ENCODE measurements at places on chromosomes 6 and 20.

- no peak for DNase-seq
These were observed 173.7 kb upstream of the SSTR4 start for GRCh38 chr20:22861231-22861980.

DNA sequence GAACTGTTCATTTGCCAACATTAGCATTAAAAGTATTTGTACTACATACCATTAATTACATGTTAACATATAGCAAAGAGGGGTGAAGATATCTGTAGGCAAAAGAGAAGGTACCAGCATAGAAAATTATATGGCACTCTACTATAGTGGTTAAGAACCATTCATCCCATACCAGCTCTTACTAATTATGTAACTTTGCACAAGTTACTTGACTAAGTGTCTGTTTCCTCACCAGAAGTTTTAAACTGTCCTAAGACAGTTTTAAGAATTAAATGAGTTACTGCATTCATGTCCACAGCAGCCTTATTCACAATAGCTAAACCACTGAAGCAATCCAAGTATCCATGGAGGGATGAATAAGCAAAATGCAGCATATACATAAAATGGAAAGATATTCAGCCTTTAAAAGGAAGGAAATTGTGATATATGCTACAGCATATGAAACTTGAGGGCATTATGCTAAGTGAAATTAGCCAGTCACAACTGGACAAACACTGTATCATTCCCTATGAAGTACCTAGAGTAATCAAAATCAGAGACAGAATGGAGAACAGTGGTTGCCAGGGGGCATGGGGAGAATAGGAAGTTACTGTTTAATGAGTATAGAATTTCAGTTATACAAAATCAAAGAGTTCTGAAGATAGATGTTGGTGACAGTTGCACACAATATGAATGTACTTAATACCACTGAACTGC, 98.9 kb downstream of the RNGTT start:
- DNase-seq: peak; percentile 43

DNA sequence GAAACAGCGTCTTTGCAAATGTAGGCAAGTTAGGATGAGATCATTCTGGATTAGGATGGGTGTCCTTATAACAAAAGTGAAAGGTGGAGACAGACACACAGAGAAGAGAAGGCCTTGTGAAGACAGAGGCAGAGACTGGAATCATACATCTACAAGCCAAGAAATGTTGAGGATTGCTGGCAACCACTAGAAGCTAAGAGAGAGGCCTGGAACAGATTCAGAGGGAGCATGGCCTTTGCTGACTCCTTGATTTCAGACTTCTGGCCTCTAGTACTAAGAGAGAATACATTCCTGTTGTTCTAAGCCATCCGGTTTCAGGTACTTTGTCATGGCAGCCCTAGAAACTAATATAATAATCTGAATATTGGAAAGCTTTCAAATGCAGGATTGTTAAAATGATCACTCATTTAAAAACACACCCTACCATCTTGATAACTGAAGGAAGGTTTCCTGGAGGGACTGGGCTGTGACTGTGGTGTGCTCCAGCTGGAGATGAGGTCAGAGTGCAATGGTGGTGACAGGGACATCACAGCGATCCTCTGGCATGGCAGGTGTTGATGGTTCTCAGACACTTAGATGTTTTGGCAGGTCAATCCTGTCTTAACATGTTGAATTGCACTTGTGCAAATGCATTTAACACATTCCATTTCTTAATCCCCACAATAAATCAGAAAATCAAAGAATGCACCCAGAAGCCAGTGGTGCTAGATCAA, 25.1 kb downstream of the CD83 start:
- no peak for DNase-seq

GRCh38 chr20:17651129-17651759, 30.8 kb downstream of the RRBP1 start:
- no peak for DNase-seq

GRCh38 chr6:150076196-150076893, 7.4 kb upstream of the ULBP3 start:
- no peak for DNase-seq

DNA sequence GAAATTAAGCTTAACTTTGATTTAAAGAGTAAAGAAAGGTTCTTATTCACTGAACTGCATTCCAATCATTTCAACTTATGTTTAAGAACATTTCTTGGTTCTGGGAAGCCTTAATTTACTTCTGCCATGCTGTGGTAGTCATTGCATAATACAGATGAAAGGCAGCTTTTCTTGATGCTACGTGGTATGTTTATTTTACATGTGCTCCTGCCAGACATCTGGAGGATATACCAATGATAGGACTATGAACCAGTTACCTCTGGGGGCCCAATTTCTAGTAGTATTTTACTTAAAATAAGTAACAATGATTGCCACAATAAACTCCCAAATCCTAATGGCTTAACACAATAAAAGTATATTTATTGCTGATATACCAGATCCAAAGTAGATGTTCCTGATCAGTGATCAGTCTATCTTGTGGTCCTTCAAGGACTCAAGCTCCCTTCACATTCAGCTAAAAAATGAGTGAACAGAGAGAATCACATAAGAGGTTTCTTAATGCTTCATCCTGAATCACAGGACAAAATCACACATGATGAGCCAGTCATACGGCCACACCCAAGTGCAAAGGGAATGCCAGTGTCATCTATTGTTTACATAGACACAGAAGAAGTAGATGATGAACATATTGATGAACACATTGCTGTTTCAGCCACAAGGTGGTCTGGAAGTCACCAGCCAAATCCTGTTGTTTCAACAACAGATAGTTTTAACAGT, 56.5 kb upstream of the CCN2 start:
- DNase-seq: no peak

GRCh38 chr6:51459958-51460357, 627.5 kb downstream of the PKHD1 start:
- no peak for DNase-seq

DNA sequence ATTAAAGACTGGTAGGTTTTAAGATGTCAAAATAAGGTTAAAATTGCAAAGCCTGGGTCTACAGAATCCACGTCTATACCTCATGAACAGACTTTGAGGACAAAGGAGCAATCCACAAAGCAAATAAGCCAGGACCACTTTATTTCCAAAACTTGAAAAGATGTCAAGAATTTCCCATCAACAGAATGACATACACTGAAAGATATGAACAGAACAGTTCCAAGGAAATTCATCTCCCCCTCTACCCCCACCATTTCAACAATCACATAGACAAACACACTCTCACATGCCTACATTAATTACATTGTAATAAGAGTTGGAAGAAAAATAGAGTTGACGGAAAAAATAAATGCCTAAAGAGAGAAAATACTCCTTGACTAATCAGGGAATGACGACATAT, 45.2 kb upstream of the NHSL1 start:
- no peak for DNase-seq

DNA sequence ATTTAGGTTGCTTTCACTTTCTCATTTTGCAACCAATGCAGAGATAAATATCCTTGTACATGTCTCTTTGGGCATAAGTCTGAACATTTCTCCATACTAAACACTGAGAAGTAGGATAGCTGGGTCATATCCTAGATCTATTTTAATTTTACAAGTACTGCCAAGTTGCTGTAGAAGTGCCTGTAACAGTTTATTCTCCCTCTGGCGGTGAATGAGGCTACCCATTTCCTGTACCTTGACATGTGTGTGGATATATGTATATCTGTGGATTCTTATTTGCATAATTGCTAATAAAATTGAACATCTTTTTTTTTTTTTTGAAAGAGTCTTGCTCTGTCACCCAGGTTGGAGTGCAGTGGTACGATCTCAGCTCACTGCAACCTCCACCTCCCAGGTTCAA, 48.0 kb upstream of the PNRC1 start:
- no peak for DNase-seq

DNA sequence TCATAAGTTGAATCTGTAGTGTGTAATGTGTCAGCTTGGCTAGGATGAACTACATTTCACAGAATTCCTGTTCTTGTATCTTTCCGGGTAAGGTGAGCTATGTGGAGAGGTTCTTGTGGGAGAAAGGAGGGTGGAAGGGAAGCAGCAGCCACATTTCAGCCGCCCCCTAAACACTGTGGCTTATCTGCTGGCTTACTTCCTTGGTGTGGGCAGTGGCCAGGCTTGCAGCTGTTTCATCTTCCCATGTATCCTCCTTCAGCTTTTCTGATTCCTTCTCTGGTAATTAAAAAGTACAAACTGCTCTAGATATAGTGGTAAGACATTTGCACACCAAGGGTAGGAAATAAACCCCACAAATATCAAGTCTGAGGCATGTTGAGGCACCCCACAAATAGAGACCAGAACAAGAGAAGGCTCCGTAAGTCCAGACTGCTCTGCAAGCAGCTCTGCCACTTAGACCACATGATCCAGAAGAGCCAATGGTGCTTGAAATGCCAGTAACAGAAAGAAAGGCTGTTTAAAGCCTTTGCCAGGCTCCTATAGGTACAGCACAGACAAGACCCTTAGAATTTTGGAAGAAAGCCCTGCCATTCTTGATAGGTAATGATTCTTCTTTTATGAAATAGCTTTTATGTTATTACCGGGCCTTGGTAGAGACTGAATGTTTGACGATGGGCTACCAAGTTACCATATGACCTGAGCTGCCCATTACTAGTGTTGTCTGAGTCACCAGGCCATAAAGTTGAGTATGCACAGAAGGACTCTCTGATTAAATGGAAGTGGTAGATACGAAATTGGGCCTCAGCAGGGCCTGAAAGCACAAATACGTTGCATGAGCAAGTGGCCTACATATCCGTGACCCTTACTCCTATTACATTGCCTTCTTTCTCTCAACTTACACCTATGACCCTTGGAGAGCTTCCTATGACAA, 215.0 kb upstream of the SGK1 start:
- DNase-seq: no peak

GRCh38 chr20:32440069-32440757, 82.1 kb downstream of the ASXL1 start:
- DNase-seq: no peak

DNA sequence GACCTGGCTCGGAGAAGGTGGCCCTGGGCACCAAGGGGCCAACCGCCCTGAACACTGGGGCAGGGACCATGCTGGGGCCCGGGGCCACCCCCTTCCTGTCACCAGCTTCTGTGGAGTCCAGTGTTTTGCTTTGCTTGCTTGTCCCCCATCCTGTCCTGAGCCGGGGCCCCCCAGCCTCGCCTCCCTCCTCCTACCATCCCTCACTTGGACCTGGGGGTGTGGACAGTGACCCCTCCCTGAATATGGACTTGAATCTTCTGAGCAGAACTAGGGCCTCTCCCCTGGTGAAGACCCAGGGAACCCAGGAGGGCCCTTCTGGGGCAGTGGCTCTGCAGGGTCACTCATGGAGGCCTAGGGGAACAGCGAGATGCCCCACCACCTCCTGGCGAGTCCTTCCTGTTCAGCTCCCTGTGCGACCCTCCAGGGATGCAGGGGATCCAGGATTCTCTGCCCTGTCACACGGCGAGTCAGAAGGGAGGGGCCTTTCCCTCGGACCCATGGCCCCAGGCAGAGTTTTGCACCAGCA, 41.6 kb downstream of the VSTM2L start:
- no peak for DNase-seq

DNA sequence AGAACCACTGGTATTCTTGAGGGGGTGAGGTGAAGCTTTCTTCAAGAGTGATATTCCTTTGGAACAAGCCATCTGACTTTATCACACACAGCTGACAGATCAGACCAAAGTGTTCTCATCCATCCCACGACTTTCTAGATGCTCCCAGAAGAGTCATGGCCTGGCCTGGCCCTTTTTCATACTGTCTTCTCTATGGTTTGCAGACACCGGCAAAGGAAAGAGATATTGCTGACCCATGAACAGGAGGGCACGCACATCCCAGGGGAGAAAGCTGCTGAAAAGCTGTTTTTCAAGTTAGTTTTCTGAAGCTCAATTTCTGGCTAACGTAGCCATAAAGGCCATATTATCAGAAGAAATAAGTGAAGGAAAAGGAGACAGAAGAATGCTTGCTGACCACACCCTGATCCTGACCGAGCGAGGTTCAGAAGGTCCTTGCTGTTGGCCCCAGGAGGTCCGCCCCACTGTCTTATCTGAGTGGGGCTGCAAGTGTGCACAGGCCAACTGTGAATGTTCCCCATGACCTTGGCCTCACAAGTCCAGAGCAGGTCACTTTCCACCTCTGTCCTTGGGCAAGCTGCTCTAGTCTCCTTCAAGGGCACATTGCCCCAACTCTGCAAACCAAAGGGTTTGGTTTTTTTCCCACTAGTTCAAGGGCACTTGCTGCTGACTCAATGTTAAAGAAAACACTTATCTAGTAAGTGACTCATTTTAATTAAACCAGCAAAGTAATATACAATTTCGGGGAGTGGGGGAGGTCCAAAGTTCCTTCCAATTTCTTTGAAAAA, 2.0 kb downstream of the ACSS1 start:
- peak; percentile 7 for DNase-seq

GRCh38 chr6:79403563-79403962, 133.7 kb downstream of the LCA5 start:
- no peak for DNase-seq

- no peak for DNase-seq
These were observed 13.0 kb downstream of the BAG6 start for GRCh38 chr6:31639449-31639861.

- DNase-seq: no peak
These were observed 27.9 kb downstream of the TRAM2 start for GRCh38 chr6:52548999-52549398.

DNA sequence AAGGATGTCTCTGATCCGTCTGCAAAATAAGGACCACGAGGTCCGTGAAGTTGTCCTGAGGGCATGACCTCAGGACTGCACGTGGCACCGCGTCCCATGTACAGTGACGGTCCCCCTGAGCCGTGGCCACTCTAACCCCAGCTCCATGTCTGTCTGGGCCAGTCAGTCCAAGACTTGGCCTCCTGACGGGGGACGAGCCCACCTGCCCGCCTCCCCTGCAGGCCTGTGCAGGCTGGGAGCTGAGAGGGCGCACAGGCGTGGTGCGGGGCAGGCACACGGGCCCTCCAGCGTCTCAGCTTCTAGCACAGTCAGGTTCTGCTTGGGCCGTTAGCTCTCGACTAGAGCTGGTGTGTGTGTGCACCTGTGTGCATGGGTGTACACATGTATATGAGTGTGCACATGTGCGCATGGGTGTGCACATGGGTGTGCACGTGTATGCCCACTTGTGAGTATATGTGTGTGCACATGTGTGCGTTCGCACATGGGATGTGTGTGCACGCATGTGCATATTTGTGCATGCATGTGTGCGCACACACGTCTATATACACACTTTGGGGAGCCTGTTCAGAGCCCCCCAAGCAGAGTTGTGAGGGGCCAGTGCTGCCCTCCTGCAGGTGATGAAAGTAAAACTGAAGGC, 307.0 kb downstream of the TAF4 start:
- DNase-seq: no peak

DNA sequence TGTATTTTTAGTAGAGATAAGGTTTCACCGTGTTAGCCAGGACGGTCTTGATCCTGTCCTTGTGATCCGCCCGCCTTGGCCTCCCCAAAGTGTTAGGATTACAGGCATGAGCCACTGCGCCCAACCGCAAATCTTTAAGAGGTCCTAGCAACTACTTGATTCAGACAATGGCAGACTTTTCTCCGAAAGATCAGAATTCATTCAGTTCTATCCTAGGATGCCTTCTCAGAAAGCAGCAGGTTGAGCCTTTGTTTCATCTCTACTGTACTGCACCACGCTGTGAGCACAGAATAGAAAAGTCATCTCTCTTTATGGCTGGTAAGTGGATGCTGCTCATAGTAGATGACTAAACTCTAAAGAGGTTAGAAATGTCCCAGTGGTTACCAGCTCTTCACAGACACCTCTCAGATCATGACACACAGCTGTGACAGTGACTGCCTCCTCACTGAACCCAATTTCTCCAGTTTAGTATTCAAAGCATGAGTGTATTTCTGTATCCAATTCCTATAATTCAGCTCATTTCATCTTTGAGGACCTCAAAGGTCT, 6.0 kb upstream of the HSF2 start:
- DNase-seq: peak; percentile 75
